ENCODE measurements at places on chromosomes 6 and 20.

- DNase-seq = no peak
These were observed 81.9 kb downstream of the PHACTR2 start for GRCh38 chr6:143759666-143760065.

DNA sequence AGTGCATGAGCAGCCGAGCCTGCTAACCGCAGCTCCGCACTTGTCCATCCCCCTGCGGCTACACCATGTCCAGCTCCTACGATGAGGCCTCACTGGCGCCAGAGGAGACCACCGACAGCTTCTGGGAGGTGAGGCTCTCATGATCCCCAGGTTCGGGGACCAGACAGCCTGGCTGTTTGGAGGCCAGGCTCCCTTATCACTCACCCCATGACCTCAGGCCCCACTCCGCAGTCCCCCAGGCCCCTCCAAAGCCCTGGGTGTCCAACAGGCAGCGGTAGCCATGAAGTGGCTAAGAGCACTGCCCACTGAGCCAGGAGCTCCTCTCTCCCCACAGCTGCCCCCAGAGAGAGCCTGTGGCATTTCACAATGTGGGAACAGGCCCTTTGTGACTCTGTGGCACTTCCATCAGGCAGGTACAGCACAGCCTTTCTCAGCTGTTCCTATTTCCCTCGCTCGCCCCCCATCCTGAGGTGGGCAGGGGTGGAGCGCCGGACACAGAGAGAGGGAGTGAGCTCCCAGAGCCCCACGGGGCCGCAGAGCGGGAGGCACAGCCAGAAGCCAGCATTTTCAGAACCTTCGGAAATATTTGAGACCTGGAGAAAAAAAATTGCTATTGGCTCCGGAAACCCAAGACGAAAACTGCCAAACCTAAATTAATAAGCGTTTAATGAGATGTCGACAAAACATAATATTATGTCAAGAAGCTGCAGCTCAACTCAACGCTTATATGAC is 29.7 kb downstream of the SPDEF start:
- DNase-seq = no peak

DNA sequence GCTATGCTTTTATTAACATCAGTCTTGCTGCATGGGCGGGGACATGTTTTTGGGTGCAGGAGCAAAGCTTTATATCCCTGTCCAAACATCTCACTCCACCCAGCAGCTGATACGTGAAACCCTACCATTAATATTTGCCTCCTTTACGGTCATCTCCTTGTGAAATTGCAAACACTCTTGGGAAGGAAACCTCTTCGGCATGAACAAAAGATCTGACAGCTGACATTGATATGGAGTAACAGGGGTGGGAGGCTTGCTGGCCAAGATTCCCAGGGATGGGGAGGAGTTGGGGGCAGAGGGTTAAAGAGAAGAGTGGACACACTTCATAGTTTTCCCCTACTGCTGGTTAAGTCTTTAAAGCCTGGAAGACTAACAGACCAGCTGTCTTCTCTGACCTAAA is 22.2 kb upstream of the VEGFA start:
- DNase-seq = no peak

DNA sequence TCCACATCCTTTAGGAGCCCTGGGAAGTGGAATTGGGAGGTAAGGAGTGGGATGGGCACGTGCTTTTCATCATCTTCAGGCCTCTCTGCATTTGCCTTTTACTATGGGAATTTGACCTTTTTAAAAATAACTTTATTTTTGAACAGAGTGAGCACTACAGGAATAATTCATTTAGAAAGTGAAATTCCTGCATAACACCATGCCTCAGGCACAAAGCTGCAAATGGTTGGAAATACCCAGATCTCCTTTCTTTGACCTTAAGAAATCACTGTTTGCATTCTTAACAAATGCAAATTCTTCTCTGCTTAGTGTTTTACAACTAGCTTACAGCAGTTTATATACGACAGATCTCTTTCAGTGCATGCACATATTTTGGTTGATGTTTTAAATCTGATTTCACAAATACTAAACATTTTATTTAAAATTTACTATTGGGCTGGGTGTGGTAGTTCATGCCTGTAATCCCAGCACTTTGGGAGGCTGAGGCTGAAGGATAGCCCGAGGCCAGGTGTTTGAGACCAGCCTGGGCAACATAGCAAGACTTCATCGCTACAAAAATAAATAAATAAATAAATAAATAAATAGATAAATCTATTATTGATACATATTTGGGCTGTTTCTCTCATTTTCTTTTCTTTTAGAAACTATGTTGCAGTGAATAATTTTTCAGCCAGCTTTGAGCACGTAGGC is 24.5 kb downstream of the CST8 start:
- no peak for DNase-seq

DNA sequence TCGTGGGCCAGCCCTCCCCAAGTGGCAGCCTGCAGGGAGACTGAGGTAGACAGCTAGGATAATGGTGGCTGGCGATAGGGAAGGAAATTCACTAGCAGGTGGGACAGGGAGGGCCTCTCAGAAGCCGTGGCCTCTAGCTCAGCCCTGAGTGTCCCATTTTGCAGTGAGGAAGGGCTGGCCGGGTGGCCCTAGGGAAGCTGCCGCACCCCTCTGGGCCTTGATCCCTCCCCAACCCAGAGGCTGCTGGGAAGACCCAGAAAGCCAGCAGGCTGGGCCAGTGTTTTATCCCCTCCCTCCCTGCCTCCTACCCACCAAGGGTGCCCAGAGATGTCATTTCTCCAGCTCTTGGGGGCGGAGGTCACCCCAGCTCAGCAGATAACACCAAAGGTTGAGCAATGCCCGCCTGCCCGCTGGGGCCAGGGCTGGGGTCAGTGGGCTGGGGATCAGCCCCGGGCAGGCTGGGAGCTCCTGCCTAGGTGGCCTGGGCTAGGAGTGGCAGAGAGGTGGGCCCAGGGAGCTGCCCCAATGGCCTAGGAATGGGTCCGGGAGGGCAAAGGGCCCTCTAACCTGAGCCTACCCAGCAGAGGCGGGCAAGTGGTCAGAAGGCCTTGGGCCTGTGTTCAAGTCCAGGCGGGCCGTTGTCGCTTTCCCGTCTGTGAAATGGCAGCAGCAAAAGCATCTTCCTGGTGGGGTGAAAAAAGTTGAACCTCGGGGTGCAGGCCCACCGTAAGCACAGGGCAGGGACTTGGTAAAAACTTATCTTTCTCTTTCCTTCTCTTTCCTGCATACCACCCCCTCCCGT is 1.6 kb upstream of the CEBPB start:
- no peak for DNase-seq

GRCh38 chr6:105402090-105402938 is 568 bp downstream of the PREP start:
- DNase-seq = peak; percentile 40

- DNase-seq = no peak
These were observed 460.5 kb upstream of the ARID1B start for GRCh38 chr6:156316583-156317125.

- DNase-seq = no peak
These were observed 256.7 kb downstream of the KIF16B start for GRCh38 chr20:16316513-16316912.

GRCh38 chr6:129617986-129618385 is 92.0 kb downstream of the ARHGAP18 start:
- DNase-seq = no peak

GRCh38 chr6:26607434-26608230 is 10.9 kb downstream of the ABT1 start:
- peak; percentile 77 for DNase-seq

All from CD4-positive, alpha-beta T cell treated with Interleukin-1 beta for 1 hour (primary cell).